ENCODE measurements at places on chromosomes 3 and 15.

DNA sequence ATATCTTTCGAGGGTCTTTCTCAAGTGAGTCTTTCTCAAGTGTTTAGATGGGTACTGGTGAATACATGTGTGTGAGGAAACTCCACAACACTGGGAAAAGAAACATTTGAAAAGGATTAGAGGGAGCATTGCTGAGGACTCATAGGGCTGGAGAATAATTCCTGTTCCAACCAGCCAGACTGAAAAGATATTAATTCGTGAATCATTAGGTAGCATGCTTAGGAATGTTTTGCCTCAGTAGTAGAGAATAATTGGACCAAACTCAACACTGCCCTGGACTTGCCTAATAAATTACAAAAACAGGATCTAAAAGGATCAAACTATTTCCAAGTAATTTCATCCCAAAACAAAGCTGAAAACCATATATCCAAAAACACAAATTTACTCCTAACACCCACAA is 17.3 kb downstream of the PP2D1 start:
- no peak overlapping the region for H3K4me3 ChIP-seq
- H3K36me3 ChIP-seq = no peaks in the 10 kb centered on the region
- H3K4me1 ChIP-seq = no peaks in the 10 kb centered on the region

DNA sequence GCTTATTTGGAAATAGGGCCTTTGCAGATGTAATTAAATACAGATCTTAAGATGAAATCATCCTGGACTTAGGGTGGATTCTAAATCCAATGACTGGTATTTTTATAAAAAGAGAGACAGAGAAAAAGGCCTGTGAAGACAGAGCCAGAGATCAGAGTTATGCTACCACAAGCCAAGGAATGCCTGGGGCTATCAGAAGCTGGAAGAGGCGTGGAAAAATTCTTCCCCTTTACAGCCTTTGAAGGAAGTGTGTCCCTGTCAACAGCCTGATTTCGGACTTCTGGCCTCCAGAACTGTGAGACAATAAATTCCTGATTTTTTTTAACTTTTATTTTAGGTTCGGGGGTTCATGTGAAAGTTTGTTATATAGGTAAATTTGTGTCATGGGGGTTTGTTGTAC is 154.1 kb upstream of the CADPS start:
- H3K36me3 ChIP-seq = no peaks in the 10 kb centered on the region
- no peaks in the 10 kb centered on the region for H3K27me3 ChIP-seq

GRCh38 chr15:79872358-79873017 is 24.3 kb downstream of the MTHFS start:
- H3K27me3 ChIP-seq = no peaks in the 10 kb centered on the region
- no peak overlapping the region for H3K27ac ChIP-seq
- H3K4me1 ChIP-seq = no peaks in the 10 kb centered on the region
- no peaks in the 10 kb centered on the region for H3K36me3 ChIP-seq
- no peak for DNase-seq

- no peak for DNase-seq
- H3K4me1 ChIP-seq = no peaks in the 10 kb centered on the region
- H3K27me3 ChIP-seq = no peaks in the 10 kb centered on the region
- H3K27ac ChIP-seq = no peak overlapping the region
- no peak overlapping the region for H3K4me3 ChIP-seq
These were observed 542.1 kb downstream of the EPHB1 start for GRCh38 chr3:135337192-135337591.

GRCh38 chr15:62209821-62210220 is 44.7 kb upstream of the C2CD4B start:
- no peak overlapping the region for H3K4me3 ChIP-seq
- no peaks in the 10 kb centered on the region for H3K27me3 ChIP-seq
- no peaks in the 10 kb centered on the region for H3K4me1 ChIP-seq

- no peaks in the 10 kb centered on the region for H3K4me1 ChIP-seq
- DNase-seq = no peak
- no peaks in the 10 kb centered on the region for H3K36me3 ChIP-seq
- H3K27me3 ChIP-seq = no peaks in the 10 kb centered on the region
- no peak overlapping the region for H3K4me3 ChIP-seq
These were observed 85.4 kb downstream of the IGSF11 start for GRCh38 chr3:118949113-118949760.

- no peak overlapping the region for H3K27ac ChIP-seq
- no peak for DNase-seq
- H3K27me3 ChIP-seq = no peaks in the 10 kb centered on the region
These were observed 88.9 kb upstream of the CBLB start for GRCh38 chr3:105957722-105958121.

DNA sequence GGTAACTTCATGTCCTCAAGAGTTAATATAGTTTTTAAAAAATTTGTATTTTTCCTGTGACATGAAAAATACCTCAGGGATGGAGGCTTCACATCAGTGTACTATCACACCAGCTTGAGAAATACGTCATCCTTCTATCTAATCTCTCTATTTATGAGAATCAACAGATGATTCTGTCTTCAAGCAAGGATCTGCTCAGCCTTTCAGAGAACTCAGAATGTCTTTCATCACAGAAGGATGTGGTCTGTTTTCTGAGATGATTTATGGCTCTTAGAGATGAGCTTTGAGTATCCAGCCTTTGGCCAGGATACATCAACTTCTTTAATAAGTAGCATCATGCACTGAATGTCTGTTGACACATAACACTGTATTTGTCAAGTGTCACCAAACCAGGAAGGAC is 193.9 kb downstream of the DTWD1 start:
- no peak overlapping the region for H3K27ac ChIP-seq
- H3K4me3 ChIP-seq = no peak overlapping the region
- H3K4me1 ChIP-seq = peaks cover 6% of the 10 kb centered on the region

GRCh38 chr3:172038798-172039435 is 461 bp upstream of the FNDC3B start:
- peaks cover 7% of the 10 kb centered on the region for H3K4me1 ChIP-seq
- no peaks in the 10 kb centered on the region for H3K36me3 ChIP-seq
- H3K27ac ChIP-seq = peak overlapping the region; percentile 97
- H3K27me3 ChIP-seq = no peaks in the 10 kb centered on the region
- peak overlapping the region; percentile 91 for H3K4me3 ChIP-seq

- no peak for DNase-seq
- H3K4me1 ChIP-seq = no peaks in the 10 kb centered on the region
- no peaks in the 10 kb centered on the region for H3K27me3 ChIP-seq
- H3K27ac ChIP-seq = no peak overlapping the region
These were observed 311.5 kb downstream of the CNTN3 start for GRCh38 chr3:74302969-74303368.

DNA sequence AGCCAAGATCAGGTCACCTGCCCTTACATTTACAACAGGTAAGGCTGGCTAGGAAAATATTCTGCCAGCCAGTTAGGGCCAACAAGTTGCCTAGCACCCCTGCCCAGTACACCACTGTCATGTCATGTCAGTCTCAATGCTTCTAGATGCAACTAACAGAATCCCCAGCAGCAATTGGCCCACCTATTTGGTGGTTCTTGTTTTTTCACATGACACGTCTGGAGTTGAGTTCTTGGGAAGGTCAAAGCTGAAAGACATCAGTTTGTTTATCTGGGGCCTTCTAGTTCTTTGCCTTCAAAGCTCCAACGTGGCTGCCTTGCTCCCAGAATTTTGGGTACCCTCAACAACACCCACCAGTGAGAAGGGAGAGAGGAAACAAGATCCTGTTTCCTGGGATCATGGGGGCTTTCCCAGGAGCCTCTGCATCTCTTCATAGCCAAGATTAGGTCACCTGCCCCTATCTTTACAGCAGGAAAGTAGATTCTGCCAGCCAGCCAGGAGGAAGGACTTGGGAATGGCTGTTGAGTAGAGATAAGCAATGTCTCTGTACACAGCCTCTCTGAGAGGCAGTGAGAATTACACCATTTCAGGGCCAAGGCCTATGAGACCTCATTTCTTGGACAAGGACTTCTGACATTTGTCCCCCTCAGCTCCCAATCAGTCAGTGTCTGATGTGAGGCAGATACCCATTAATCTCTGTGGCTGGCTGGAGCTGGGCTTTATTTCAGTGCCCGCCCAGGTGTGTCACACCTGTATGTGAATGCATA is 8.6 kb downstream of the GPX1 start:
- DNase-seq = no peak
- no peaks in the 10 kb centered on the region for H3K27me3 ChIP-seq
- no peak overlapping the region for H3K4me3 ChIP-seq
- no peaks in the 10 kb centered on the region for H3K4me1 ChIP-seq
- H3K36me3 ChIP-seq = no peaks in the 10 kb centered on the region

GRCh38 chr3:185325946-185326791 is 36.8 kb upstream of the MAP3K13 start:
- no peaks in the 10 kb centered on the region for H3K36me3 ChIP-seq
- no peak overlapping the region for H3K4me3 ChIP-seq
- H3K27me3 ChIP-seq = no peaks in the 10 kb centered on the region
- DNase-seq = no peak

- no peaks in the 10 kb centered on the region for H3K27me3 ChIP-seq
- H3K27ac ChIP-seq = no peak overlapping the region
- H3K4me3 ChIP-seq = no peak overlapping the region
- DNase-seq = no peak
- no peaks in the 10 kb centered on the region for H3K36me3 ChIP-seq
- no peaks in the 10 kb centered on the region for H3K4me1 ChIP-seq
These were observed 109.3 kb downstream of the GMPS start for GRCh38 chr3:155979746-155980145.

GRCh38 chr3:71392251-71392650 is 191.3 kb downstream of the FOXP1 start:
- no peak overlapping the region for H3K4me3 ChIP-seq
- H3K27ac ChIP-seq = no peak overlapping the region
- DNase-seq = no peak
- H3K36me3 ChIP-seq = no peaks in the 10 kb centered on the region
- H3K4me1 ChIP-seq = peaks cover 4% of the 10 kb centered on the region

GRCh38 chr3:185560676-185561075 is 8.3 kb upstream of the LIPH start:
- H3K27ac ChIP-seq = no peak overlapping the region
- peaks cover 2% of the 10 kb centered on the region for H3K4me1 ChIP-seq
- H3K4me3 ChIP-seq = no peak overlapping the region
- no peaks in the 10 kb centered on the region for H3K36me3 ChIP-seq

All from ovary (tissue), 10 donors.